ENCODE measurements at places on chromosomes 2 and 18. TPM values are rescaled to one million over a fixed set of nuclear protein-coding genes. Genes with fewer than 3 reads are reported as not detected.

Gene SERPINB13
- total RNA-seq: not detected

DNA sequence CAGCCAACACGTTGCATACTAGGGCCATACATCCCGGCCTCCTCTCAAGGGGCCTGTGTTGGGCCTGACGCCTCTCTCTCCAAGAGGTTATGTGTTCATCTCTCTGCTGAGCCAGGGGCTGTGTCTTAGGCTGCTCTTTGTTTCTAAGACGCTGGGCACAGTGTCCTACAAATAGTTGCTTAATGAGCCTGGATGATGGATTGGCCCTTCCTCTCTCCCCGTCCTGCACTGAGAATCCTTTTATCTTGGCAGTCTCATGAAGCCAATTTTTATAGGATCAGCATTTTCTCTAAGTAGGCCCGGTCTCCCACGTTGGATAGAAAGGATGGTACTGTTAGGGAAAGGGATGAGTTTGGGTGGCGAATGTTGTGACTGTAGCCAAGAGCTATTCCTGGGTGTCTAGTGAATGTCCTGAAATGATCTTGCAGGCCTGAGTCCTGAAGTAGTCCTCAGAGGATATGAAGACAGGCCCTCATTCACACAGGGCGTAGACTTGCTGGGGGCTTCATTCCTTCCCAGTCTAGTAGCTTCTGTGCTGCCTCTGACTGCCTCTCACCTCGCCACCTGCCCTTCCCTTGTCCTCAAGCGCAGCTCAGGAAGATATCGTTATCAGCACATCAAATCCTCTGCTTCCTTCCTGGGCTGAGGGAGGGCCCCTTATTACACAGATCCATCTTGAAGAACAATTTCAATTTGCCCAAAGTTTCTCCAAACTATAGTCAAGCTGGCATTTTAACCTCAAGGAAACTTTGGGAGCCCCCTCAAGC is 8.8 kb downstream of the LBH start:
- DNase-seq: no peak

DNA sequence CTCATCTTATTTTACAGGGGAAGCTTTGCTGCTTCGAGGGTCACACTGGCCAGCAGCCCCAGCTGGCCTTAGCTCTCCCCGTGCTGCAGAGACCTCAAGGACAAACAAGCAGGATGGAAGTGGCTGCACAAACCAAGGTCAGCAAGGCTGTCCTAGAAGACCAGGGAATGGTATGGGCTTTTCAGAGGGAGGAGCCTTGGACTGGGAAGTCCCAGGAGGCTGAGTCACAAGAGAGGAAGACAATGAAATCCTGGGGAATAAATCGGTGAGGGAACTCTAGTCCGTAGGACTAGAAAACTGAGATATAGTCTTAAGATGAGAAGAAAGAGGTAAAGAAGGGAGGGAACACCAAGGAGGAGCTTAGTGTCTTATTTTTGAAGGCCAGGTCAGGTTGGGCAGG is 15.7 kb downstream of the CREG2 start:
- no peak for DNase-seq

- no peak for DNase-seq
These were observed 59.5 kb downstream of the CAB39 start for GRCh38 chr2:230772156-230772555.

Gene SULT1C2
- total RNA-seq: not detected

DNA sequence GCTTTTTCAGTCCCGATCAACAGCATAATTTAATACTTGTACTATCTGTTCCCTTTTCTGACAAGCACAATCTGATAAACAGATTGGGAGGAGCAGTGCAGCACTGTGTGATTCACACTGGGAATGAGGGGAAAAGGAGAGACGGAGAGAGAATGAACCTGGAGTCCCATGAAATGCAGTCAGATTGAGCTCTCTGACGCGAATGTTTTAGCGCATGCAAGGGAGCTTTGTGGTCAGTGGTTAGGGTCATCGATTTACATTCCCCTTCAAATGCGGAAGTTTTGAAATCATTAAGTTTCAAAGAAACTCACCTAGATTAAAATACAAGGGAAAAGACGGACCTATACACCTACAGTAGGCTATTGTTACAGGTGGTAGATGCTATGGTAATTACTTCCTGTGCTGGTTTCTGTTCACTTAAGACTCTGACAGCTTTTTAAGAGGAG is 99.6 kb downstream of the KCTD1 start:
- no peak for DNase-seq

DNA sequence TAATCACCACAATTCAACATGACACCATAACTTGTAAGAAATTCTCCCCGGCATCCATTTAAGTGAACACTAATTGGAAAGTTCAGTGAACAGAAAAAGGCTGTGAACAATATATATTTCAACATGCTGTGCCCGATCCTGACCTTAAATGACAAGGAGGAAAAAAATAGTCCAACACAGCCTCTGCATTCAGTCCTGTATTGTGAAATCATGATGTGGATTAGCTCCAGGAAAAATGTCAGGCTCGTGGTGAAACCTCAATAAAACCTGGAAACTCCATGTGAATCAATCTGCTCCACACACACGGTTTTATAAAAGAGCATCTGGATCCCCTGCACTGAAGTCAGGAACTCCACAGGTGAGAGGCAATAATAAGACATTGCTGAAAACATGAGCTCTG is 145.4 kb upstream of the SPOPL start:
- no peak for DNase-seq

- no peak for DNase-seq
These were observed 753.7 kb downstream of the DSC3 start for GRCh38 chr18:30288662-30289414.

Gene RGPD3
- total RNA-seq: 0.16 TPM

Gene SNED1
- 0.53 TPM for total RNA-seq

GRCh38 chr2:109110170-109110569 is 18.8 kb upstream of the SH3RF3 start:
- no peak for DNase-seq

DNA sequence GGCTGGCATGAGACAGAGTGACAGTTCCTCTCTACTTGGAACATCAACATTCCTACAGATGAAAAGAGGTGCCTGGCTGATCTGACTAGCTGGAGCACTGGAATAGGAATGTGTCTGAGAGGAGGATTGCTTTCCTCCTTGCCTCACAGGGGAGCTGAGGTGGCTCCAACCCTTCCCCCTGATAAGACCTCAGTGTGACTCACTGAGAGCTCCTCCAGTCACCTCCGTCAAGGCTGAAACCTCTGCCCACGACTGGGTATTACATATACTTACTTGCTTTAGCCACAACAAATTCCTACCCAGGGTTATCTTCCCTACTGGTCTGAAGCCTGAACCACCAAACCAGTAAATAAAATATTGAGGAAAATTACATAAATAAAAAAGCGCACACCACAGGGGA is 342.7 kb upstream of the REG3G start:
- DNase-seq: no peak

DNA sequence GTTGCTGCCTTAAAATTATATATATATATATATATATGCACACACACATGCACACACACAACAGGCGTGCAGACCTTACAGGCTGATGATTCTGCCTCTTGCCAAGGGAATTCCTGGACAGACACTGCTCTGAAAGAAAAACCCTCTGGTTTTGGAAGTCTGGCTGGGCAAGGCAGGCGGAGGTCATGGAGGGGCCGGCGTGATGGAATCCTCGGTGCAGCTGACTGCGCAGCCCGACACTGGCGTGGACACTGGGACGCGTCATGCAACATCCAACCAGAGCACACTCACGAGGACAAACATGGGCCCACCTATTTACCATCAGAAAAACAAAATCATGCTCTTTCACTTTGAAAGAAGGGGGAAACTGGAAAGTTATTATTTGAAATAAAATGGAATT is 235.3 kb downstream of the ZNF516 start:
- DNase-seq: no peak

Gene USP40
- total RNA-seq: 11.5 TPM

GRCh38 chr18:74013955-74014354 is 133.7 kb downstream of the FBXO15 start:
- DNase-seq: no peak

DNA sequence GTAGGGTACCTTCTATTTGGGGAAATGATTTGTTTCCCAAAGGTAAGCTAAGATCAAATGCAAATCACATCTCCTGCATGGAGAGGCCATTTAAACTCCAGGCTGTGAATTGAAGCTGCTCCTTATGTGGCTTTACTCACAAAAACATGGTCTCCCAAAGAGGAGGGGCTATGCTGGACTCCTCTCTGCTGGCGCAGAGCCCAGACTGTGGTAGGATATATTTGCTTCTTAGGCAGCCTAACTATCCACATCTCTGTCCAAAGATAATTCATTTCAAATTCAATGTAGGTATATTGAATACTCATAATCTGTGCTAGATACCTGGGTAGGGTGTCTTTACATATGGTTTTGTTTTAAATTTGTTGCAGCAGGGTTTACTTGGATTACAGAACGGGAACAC is 358.5 kb downstream of the ALK start:
- DNase-seq: no peak

GRCh38 chr2:3683748-3684454 is 19.5 kb upstream of the DCDC2C start:
- DNase-seq: no peak

Gene SOWAHC
- total RNA-seq: 0.46 TPM

DNA sequence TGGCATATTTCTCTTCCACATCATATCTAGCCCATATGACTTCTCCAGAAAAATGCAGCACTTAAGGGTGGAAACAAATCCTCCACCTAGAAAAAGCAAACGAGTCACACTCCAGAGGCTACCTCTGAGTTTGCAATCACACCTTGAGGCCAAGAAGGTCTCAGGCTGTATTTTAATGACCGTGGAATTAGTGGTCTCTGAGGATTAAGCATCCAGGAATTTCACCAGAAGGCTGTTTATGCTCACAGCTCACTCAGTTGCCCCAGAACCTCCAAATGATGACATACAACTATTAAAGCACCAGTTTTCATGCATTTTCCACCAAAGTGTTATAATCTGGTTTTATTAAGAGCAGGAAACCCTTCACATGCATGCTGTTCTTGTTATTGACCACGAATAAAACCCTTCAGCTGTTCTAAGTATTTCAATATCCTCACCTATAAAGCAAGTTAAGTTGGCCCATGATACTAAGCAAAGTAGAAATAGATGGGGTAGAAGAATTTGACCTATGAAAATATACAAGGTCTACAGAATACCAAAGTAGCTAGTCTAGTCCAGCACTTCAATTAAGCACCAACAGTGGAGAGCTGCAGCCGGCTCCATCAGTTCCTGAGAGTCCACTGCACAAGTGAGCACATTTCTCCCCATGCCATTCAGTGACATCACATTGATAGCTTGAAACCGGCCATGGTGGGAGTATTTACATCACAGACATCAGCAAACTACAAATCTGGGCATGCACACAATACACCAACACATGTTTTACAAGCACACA is 39.5 kb upstream of the SLC14A1 start:
- no peak for DNase-seq

DNA sequence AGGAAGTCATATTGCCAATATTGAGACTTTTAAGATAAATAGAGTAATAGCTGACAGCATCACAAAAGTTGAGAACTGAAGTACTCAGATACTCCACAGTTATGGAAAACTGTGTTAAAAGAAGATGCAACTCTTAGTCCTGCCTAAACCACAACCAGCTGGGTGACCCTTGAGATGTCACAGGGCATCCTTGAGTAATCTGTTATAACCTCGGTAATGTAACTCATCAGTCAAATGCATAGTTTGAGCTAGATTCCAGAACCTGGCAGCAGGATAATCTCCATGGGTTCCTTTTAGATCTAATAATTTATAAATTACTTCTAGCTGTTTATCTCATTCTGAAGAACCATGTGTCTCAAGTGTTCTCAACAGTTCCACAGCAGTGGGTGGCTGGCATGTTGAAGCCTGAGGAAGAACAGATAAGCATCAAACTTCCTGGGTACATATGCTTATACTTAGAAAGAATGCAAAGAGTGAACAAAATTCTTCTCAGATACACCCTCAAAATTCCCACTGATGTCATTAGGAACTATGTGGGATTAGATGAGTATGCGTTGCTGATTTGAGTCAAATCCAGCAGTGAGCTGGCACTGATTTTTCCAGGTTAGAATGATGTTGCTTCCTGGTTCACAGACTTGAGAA is 304.1 kb upstream of the ERBB4 start:
- no peak for DNase-seq

Gene KIDINS220
- total RNA-seq: 29.6 TPM

DNA sequence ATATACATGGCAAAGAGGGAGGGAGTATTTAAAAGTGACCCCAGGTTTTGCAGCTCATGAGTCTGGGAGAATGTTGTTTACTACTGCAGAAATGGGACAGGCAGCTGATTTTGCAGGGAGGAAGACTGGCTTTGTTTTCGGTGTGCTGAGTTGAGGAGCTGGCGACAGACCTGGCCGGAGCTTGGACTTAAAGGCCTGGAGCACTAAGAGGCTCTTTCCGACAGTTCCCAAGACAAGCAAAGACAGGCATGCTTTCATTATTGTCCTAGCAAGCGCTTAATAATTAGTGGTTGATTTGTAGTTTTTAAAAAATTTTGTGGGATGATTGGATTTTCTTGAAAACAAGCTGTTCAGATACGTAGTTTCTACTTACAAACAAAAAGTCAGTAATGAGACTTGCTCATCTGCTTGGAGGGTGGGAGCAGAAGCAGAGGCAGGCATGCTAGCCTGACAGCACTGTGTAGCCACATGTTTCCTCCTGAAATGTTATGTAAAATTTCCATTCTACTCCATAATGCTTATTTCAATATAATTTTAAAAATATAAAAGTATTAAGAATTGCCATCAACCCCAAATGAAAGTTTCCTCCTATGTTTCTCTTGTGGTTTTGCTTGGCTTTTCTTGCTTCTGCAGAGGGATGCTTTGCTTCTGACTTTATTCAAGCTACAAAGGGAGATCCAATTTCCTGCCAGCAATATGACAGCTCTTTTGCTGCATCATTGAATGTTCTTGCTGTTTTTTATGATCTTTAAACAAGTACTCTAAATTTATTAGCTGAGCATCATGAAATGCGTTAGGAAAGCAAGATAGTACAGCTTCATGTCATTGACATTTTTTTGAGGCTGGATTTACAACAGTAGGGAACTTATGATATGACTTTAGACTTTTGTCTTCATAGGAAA is 75.8 kb downstream of the PHLPP1 start:
- DNase-seq: no peak

Gene ELOA2
- total RNA-seq: not detected

DNA sequence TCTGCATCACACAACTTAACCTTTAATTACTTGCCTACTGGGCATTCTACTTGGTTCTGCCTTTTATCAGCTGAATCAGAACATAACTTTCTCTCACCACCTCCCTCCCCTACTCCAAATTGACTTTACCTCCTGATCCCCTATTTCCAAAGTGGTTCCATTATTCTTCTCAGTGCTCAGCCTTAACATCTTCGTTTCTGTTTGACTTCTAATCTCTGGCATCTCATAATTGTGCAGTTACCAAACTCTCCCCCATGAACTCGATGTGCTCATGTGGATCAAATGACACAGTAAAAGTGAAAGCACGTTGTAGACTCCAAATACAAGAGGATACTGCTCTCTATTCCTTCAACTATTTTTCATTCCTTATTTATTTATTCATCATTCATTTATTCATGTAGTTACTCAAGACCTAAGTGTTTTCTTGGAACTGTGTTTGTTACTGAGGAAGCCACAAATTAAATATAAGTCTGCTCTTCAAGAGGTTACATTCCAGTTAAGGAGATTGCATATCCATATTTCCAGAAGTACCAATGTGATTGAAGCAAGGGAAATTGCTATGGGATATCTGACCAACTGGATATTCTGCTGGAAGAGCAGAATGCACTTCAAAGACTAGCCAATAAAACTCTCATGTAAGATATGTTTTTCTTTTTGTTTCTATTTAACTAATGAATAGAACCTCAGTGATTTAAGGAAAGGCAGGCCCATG is 158.8 kb downstream of the TMEFF2 start:
- no peak for DNase-seq

Data from activated T-cell treated with anti-CD3 and anti-CD28 coated beads, Interleukin-2, amount 50 U/mL, for 4 hours (primary cell).